PC-9 (cell line): ENCODE measurements at places on chromosomes 2 and 18. TPM values are rescaled to one million over a fixed set of nuclear protein-coding genes. Genes with fewer than 3 reads are reported as not detected.
A peak's percentile ranks its signal among the peaks of the same experiment; 100 is the strongest.

DNA sequence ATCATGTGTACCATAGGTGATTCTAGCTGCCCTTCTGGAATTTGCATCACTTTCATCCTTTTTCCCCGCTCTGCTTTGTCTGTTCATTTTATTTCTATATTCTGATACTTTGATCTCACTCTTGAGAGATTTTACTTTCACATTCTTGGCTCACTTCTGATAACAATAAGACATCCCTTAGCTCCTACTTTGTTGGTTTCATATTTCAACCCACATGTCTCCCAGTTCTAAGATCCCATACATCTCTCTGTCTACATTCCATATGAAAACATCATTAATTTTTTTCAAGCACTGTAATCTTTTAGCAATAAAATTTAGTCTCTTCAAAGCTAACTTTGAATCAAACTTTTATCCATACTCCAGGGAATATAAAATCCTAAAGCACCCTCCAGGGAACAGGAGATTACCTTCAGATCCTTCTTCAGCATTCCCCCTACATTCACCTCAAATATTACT, 75.6 kb downstream of the COL3A1 start:
- DNase-seq: no peak

- DNase-seq: no peak
Observed at GRCh38 chr2:40740419-40740818, 288.5 kb upstream of the SLC8A1 start.

- no peak for DNase-seq
Observed at GRCh38 chr2:26185954-26186770, 13.3 kb downstream of the GAREM2 start.

GRCh38 chr2:230773039-230773773, 60.6 kb downstream of the CAB39 start:
- no peak for DNase-seq

DNA sequence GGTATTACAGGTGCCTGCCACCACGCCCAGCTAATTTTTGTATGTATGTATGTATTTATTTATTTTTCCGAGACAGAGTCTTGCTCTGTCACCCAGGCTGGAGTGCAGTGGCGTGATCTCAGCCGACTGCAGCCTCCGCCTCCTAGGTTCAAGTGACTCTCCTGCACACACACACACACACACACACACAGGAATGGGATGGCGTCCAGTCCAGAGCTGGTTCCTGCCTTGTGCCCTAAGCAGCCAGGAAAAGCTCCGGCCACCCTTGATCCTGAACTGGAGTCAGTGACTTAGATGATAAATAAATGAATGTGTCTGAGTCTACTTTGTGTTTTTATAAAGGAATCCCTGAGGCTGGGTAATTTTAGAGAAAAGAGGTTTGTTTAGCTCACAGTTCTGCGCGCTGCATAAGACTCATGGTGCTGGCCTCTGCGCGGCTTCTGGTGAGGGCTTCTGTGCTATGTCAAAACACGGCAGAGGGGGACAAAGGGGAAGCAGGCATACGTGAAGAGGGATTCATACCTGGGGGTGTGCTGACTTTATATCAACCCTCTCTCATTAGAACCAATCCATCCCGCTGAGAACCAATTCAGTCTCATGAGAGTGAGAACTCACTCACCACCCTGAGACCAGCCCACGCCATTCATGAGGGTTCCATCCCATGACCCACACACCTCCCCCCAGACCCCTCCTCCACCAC, 59.7 kb upstream of the PHLPP1 start:
- no peak for DNase-seq

DNA sequence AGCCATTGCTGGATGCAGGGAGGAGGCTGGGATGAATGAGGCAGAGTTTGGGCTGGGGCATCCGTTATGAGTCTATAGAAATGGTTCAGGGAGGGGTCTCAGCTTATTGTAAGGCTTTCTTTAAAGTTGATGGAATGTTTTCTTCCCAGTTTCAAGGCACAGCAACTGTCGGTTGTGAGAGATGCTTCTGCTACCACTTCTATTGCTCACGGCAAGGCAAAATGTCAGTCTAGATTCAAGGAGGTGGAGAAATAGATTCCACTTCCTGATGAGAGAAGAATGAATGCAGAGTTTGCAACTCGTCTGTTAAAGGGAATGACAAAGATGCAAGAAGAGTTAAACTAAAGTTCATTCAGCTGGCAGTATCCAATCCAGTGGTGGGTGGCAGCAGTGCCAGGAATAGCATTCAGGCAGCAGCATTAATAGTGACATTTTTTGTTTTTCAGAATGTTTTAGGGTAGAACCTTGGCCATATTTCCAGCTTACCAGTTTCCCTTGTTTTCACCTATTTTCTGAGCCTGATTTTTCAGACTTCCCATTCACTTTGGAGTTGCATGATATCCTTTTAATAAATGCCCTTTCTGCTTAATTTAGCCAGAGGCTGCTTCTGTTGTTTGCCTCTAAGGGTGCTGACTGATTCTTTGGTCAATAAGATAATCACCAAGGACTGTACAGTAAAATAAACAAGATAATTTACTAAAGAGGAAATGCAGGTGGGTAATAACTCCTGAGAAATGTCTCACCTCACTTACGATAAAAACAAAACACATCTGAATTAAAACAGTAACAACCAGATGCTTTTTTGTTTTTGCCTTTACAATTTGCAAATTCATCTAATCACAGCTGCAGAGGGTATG, 138.4 kb downstream of the RPIA start:
- DNase-seq: no peak

Gene ITGB6
- total RNA-seq: 24.3 and 30.6 TPM in 2 replicates

- no peak for DNase-seq
Observed at GRCh38 chr2:223854741-223855140, 17.4 kb upstream of the AP1S3 start.

Gene BBS5
- 0.31 and 0.38 TPM in 2 replicates for total RNA-seq

- no peak for DNase-seq
Observed at GRCh38 chr2:22626621-22627020, 758.4 kb upstream of the KLHL29 start.

Gene TSPYL6
- total RNA-seq: not detected in 2 replicates

DNA sequence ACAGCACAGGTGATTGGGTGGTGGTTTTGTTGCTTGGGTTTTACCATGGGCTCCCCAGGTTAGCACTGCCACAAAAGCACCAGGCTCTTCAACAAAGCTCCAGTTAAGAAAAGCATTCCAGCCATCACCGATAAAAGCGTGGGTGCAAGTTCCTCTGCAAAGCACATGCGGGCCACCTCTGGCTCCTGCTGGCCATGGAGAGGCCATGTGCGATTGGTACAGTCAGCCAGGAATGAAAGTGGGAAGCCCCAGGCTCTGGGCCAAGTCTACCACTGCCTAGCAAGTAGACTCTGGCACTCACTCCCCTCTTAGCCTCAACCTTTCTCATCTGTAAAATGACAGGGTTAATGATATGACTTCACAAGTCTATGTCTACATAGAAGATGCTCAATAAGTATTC, 36.0 kb downstream of the BCL11A start:
- no peak for DNase-seq

GRCh38 chr2:230790981-230791380, 73.8 kb upstream of the ITM2C start:
- no peak for DNase-seq

Gene UGT1A7
- 20.3 and 26.7 TPM in 2 replicates for total RNA-seq

DNA sequence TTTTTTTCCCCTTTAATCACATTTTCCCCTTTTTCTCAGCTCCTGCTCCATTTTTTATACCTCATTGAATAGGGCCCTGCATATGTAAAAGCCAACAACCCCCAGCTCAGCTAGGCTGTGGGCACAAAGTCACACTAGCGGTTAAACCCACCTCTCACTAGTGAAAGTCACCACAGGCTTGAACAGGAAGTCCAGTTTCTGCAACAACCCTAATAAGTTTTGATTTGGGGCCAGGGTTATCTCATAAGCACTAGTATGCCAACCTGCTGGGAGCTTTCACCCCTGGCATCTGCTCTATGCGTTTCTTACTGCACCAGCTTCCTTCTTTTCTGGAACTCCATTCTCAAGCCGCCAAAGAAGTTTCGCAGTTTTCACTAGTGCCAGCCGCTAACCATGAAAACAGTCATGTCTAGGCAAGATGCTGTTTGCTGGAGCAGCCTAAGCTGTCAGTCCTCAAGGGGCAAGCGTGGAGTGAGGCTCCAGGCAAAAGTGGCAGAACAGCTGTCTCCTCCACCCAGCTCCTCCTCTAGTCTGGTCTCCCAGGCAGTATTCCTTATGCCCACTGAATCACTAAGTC, 197.0 kb upstream of the MEIS1 start:
- DNase-seq: no peak

DNA sequence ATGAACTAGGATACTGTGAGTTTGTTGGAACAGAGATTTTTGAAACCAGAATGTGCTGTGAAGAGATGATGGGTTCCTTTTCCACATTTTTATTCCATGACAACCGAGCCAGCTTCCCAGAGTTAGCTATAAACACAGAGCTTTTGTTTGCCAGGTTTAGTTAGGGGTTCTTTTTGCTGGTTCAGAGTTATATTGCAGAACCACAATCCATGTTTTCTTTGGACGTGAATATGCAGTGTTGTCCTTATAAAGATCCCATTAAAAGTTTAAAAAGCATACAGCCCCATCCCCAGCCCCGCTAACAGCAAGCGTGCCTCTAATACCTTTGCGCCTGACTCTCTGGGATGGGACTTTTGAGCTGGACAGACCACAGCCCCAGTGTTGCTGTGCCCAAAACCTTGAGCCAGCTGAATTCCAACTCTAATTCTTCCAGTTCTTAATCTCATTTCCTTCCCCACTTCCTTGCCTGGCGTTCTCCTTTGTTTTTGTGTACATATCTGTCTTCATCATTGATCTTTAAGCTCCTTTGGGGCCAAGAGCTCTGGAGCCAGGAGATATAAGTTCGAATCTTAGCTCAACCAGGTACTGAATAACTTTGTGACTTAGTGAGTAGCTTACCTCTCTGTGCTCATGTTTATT, 72.3 kb downstream of the SPATS2L start:
- DNase-seq: no peak

- DNase-seq: peak; percentile 54
Observed at GRCh38 chr2:137888845-137889244, 75.4 kb upstream of the HNMT start.

GRCh38 chr2:159998961-159999360, 63.5 kb downstream of the PLA2R1 start:
- DNase-seq: no peak

Gene PROKR1
- total RNA-seq: not detected in 2 replicates

GRCh38 chr18:73696698-73697097, 450.9 kb downstream of the FBXO15 start:
- DNase-seq: no peak

GRCh38 chr2:212677466-212677865, 138.9 kb upstream of the ERBB4 start:
- no peak for DNase-seq

DNA sequence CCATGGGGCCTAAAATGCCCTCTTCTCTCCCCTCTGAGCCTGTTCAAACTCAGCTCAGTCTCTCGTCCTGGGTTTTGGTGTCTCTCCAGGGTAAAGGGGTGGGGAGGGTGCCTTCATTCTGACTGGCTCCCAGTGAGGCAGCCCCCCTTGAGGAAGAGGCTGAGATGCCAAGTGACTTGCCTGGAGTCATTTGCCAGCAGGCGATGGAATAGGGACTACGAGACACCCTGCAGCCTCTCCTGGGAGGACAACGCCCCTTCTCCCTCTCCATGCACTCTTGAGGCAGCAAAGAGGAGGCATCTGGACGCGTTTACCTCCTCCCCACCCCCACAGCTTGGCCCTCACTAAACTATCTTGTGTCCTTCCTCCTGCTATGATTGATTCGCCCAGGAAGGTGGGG, 760 bp upstream of the STON1 start:
- DNase-seq: no peak

DNA sequence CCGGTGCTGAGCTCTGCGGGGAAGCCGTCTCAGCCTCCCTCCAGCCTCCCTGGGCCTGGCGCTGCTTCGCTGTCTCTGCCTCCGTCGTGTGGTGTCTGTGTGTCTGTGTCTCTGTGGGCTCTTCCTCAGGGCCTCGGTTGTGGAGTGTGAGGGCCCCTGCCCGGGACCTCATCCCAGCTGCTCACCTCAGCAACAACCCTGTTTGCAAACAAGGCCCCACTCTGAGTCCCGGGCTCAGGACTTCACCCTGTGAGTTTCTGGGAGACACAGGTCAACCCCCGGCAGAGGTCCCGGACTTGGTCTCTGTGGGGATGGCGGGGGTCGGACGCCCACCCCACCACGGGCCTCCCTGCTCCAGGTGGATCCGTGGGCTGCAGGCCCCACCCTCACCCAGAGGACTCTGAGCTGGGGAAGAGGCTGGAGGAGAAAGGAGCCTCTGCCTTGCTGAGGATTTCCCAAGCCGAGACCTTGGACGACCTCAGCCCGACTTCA, 127.4 kb upstream of the CTDP1 start:
- no peak for DNase-seq

DNA sequence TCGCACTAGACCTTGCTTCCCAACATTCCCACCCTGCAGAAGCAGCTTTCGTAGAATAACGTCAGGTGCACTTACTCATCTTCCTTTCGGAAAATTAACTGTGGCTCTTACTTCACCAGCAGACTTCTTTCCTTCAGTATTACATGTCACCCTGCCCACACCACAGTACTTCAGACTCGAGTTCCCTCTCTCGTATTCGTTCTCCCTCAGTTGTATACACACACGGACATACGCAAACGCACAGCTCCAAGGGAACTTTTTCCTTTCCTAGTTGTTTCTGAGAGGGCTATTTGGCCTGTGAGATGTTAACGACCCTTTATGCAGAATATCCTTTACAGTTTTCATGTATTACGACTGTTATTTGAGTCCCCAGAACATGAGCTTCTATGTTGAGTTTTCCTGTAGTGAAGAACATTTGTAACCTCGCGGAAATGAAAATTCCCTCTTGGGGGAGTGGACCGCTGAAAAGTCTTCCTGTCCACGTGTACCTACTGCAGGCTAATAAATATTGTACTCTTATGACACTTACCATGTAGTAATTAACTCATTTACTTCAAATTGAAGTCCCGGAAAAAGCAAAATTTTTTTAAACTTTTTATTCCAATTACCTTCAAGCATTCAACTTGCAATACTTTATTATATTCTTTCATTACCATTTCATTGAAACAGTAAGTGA, 908 bp downstream of the ERLEC1 start:
- no peak for DNase-seq

Gene COL6A3
- 0.57 and 0.75 TPM in 2 replicates for total RNA-seq

Gene SPATA3
- total RNA-seq: not detected in 2 replicates

Gene ARHGAP28
- not detected in 2 replicates for total RNA-seq

GRCh38 chr18:44342162-44342561, 338.5 kb upstream of the SETBP1 start:
- DNase-seq: no peak

DNA sequence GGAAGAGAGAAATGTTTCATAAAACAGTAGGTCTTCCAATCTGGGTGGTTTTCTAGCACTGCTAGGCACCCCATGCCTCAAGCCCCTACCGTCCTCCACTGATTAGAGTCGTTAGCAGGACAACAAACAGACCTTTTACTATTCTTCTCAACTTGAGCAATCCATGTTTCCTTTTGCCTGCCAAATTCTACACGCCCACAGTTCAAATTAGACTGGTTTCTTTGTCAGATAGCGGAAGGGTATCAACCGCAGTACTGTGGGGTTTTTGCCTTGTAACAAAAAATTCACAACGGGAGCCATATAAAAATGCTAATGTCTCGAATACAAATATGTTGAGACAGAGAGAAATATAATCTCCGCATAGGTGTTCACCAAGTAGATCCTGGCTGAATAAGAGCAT, 59.9 kb downstream of the VIT start:
- DNase-seq: no peak
